Head of caudate nucleus (tissue), 42 donors: ENCODE measurements at places on chromosomes 6 and 20.

GRCh38 chr20:19976595-19977372 is 40.4 kb upstream of the NAA20 start:
- peak; percentile 80 for DNase-seq

- DNase-seq: no peak
Measured at GRCh38 chr6:110482774-110483400, 6.5 kb upstream of the SLC22A16 start.

DNA sequence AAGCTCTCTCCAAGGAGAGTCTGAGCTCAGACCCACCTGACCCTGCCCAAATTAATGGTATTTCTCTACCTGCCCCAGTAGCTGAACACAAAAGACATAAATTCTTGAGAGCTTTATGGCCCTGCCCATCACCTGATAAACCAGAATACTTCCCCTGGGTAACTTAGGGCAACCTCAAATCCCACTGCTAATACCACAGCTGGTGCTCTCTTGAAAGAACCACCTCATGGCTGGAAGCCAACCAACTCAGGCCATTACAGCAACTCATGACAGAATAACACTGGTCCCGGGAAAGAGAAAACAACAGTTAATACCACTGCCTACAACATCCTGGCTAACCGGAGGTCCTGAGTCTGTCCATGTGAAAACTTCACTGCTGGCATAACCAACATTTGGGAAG is 328.6 kb downstream of the NKAIN2 start:
- DNase-seq: no peak

GRCh38 chr6:118451839-118452238 is 96.3 kb upstream of the PLN start:
- DNase-seq: no peak

DNA sequence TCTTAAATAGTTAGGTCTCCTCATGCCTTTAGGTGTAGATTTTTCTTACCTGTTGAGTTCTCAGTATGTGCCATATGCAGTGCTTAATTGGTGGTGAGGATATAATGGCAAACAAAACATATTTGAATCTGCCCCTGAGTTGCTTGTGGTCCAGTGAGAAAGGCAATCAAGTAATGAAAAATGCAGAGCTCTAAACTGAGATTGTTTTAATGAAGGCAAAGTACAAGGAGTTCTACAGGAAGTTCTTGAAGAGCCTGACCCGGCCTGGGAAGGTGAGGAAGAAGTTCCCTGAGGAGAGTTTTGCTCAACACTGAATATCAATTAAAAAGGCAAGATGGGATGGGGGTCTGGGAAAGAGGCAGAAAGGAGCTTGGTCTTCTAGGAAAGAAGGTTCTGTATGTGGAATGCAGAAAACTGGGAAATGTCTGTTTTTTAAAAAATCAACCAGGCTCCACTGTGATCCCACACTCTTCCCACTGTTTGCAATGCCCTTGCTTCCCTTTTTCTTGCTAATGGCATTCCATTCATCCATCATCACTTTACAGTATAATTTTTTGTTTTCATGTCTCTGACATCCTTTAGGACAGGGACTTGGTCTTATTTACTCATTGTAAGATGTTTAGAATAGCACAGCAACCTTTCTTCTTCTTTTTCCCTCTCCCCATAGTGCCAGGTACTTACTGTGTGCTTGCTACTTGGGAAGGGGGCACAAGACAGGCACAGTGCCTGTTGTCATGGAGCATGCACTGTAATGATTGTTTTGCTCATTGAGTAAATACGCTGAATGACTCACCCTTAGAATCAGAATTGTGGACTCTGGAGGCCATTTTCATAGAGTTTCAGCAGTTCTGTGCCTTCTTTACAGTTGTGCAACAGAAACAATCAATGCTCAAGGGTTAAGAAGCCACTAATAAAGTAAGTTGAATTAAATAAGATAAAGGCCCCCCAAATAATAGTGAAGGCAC is 64.3 kb downstream of the ANKS1A start:
- no peak for DNase-seq

DNA sequence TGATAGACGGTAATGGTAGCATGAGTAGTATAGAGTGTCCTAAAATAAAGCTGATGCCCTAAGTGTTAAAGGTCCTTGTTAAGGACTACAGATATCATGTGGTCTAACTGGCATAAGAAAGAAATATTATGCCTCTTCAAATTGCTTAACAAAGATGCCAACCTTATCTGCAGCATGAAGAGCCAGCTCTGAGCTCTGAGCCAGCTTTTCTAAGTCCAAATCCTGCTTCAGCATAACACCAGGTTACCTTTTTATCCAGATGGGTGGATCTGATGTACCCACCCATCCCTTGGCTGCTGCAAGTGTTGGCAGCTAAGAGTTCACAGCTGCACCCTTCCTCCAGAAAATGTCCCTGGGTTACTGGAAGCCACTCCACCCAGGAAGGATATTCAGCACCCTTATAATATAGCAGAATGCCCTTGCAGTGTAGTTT is 83.8 kb downstream of the TENT5A start:
- DNase-seq: no peak
